NCI-H2081 (cell line): ENCODE measurements at places on chromosomes 2 and 18.

- DNase-seq = no peak
Observed at GRCh38 chr2:240794178-240794721, 25.8 kb downstream of the KIF1A start.

- no peak for DNase-seq
Observed at GRCh38 chr2:6545336-6545735, 320.4 kb downstream of the CMPK2 start.

GRCh38 chr2:100262555-100263320, 59.6 kb downstream of the LONRF2 start:
- DNase-seq = peak; percentile 64

DNA sequence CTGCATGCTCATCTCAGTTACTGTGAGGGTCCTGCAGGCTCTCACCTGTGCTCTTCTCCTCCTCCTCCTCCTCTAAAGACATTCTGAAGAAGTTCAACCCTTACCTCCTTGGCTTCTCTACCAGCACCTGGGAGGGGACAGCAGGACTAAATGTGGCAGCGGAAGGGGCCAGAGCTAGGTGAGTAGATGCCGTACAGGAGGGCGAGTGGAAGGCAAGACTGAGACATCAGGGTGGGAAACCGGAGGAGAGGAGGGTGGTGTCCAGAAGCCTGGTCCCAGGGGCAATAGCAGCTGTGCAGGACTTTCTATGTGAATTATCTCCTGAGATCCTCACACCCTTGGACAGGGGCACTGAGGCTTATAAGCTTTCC, 124.9 kb downstream of the PLB1 start:
- no peak for DNase-seq

- DNase-seq = no peak
Observed at GRCh38 chr2:156489195-156489594, 53.0 kb downstream of the GPD2 start.

DNA sequence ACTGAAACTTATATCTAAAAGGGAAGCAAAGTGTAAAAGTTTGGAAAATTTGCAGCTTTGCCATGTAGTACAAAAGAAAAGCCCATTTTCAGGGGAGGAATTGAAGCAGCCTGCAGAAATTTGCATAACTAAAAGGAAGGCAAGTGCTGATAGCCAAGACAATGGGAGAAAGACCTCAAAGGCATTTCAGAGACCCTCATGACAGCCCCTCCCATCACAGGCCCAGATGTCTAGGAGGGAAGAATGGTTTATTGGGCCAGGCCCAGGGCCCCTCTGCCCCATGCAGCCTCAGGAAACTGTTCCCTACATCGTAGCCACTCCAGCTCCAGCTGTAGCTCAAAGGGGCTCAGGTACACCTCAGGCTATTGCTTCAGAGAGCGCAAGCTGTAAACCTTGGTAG, 14.4 kb upstream of the WDR75 start:
- DNase-seq = no peak

DNA sequence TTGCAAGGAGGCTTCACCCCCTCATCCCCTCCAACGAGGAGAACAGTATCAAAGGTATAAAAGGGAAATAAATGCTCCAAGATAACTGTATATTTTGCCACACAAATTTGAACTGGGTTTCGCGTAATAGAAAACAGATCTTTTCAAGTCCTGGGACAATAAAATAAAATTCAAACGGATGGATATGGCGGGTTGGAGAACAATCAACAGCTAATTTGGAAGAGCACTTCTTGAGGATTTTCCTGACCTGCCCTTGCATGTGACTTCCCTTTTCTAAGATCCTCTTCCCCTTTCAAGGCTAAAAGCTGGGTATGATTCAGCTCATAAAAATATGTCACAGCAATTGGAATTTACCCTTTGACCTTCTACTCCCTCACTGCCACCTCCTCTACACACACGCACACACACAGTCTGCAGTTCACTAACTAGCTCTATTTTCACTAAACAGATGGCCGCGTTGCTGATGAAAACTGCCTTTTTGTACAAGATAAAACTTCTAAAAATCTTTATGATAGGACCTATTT, 386.9 kb downstream of the FIGN start:
- DNase-seq = no peak

DNA sequence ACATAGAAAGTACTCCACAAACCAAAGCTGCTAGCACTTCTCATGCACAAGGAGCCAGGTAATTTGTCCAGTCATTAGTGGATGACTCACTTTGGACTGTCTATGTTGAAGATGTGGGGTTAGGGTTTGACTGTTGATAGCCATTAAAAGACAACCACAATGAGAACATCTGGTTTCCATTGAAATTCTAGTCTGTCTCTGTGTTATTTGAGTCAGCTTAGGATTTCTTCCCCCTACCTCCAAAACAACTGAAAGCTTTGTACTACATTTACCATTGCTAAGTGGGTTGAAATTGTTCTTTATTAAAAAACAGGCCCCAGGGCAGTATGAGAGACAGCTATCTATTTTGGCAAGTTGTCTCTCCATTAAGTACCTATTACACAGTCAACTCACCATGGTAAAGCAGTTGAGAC, 50.2 kb upstream of the ANKRD44 start:
- DNase-seq = no peak

GRCh38 chr2:42100683-42101205, 52.9 kb downstream of the PKDCC start:
- DNase-seq = no peak

DNA sequence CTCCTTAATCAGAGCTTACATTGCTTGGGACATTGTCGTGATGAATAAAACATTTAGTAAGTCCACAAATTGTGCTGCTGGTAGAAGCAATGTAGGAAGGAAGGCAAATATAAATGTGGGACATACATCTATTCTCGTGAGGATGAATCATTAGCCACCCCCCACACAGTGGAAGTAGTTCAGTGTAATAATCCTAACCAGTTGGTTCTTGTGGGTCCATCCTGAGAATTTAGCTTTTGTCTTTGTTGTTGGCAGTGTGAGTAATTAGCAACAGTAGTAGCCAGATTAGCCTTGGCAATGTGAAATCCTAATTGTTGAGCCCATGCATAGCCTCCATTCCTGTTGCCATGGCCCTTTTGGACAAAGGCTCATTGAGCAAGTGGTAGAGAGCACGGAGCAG, 532.1 kb downstream of the FBXO15 start:
- DNase-seq = no peak

- no peak for DNase-seq
Observed at GRCh38 chr2:234490271-234491091, 6.4 kb downstream of the ARL4C start.

GRCh38 chr2:121686218-121686617, 37.0 kb upstream of the CLASP1 start:
- no peak for DNase-seq

DNA sequence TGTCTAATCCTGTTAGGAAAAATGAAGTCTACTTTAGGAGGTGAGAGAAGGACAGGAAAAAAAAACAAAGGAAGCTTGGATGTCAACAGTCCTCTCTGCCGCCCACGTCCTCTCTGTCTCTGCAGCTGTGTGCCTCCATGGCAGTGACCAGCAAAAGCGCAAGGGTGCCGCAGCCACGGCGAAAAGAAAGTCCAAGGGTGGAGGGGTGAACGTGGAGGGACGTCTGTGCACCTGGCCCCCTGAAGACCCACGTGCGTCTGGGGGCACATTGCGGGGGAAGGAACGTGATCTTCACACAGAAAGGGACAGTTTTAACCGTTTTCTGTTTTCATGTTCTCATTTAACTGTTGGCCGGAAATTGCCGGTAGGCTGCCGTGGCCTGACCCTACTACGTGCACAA, 152.7 kb downstream of the MBP start:
- no peak for DNase-seq

- peak; percentile 29 for DNase-seq
Observed at GRCh38 chr2:196431957-196432356, 207.6 kb upstream of the CCDC150 start.

- no peak for DNase-seq
Observed at GRCh38 chr18:413233-413632, 87.3 kb downstream of the COLEC12 start.

DNA sequence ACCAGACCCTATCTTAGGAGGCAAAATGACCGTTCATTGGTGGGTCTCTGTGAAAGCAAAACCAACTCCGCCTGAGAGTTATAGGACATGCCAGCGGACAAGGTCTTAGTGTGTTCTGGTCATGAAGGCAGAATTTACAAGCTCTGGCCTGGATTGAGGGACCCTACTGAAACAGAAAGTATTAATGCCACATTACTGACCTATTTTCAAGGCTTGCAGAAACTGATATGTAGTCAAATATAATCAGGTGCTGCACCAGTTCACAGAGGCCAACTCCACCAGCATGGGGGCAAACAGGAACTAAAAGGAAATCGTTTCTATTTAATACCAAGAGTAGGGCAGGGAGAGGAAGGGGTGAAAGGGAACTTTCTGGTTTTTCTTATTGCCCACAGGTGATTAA, 19.7 kb downstream of the TYMS start:
- no peak for DNase-seq

DNA sequence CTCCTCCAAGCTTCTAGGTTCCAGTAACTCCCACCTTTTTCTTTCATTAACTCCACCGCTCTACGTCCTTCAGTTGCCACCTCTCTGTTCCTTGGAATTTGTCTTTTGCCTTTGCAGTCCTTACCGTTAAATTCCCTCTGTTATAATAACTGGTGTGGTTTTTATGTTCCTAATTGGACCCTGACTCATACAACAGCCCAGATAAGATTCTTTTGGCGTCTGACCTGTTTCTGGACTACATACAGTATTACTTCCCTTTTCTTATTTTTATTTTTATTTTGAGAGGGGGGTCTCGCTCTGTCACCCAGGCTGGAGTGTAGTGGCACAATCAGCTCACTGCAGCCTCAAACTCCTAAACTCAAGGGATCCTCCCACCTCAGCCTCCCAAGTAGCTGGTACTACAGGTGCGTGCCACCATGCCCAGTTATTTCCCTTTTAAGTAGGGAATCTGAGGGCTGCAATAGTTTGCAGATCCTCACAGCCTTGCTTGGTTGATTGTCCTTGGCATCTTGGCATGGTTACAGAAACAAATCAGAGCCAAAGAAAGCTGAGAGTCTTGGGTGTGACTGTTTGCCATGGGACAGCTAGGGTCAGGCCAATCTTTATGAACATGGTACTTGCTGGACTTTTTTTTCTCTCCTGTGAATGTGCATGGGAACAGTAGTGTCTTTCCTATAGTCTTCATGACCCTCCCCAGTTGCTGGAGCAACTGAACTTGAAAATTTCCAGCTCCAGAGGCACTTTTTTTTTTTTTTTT, 22.0 kb downstream of the TCF23 start:
- DNase-seq = no peak

DNA sequence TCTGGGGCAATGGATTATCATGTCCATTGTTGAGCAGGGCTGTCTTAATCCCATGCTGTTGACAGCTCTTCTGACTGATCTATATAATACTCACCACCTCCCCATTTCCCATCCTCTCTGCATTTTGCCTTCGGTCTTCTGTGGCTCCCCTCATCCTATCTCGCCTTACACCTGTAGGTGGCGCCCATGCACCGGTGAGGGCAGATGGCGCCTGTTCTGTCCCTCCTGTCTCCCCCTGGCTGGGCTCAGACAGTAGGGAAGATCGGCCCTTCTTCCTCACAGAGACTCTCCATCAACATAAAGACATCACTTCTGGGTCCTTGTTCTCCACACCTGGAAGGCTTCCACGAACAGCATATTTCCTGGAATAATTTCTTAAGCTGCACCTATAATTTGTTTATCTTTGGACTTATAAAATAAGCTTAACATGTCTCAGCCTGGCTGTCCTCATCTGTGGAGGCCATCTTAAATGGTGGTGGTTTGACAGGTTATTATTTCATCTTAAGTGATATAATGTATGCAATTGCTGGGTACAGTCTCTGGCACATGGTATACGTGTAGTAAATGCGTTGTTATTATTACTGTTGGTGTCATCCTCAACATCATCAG, 10.9 kb upstream of the CDH20 start:
- DNase-seq = peak; percentile 67

GRCh38 chr2:45833301-45833967, 182.0 kb downstream of the PRKCE start:
- DNase-seq = no peak

DNA sequence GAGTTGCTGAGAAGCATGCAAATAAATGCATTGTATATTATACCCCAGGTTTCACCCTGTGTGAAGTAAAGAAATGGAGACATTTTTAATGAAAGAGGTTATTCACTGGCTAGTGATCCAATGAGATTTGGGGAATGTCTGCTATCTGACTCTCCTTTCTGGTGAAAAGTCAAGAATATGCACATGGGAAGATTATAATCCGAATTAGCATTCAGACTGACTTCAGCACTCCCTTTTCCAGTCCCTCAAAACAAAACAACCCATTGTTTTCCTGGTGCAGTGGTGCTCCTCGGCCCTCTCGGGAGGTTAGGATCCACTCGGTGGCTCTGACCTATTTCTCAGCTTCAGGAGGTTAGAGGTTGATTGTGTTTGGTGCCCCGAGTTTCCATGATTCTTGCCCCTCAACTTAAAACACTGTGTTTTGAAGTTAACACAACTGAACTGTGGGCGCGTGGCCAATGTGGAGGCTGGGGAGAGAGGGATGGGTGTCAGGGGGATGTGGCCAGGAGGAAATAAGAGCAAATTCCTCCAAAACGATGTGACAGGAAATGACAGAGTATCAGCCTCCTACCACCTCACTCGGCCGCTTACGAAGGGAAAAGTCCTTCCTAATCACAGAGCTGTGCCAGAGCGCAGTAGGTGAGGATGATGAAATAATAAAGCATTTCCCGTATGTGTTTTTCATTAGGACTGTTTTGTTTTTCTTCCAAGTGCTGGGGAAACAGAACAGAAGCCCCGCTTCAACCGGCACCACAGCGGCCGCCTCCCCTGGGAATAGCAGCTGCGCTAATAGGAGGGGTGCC, 440.1 kb downstream of the MTX2 start:
- no peak for DNase-seq

GRCh38 chr2:196823750-196824522, 14.8 kb upstream of the C2orf66 start:
- DNase-seq = no peak

- DNase-seq = no peak
Observed at GRCh38 chr2:138515092-138515491, 13.5 kb downstream of the SPOPL start.

DNA sequence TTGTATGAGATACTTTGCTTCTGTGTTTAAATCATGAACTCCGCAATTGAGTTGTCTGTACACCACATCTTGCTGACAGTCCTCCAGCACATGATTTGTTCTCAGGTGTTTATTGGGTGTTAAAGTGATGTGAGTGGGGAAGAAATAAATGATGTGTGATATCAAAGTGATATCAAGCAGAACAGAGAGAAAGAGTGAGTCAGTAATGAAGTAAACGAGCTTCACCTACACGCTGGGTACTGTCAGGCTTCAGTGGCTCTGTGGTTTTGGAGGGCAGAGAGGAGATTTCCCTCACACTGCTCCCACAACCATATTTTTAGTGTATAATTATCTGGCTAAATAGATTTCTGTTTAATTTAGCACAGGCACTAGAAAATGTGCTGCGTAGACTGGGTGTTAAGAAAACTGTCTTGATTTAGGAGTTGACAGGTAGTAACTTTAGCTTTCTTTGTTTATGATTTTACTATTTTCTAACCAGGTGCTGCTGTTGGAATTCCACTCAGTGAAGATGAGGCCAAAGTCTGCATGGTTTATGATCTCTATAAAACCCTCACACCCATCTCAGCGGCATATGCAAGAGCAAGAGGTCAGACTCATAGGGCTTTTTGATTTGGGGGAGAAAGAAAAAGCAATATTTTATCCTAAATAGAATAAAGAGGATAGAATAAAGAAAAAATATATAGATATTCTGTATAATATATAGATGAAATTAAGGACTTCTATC, 21.2 kb downstream of the ATIC start:
- DNase-seq = no peak

GRCh38 chr2:64786343-64787018, 132.8 kb upstream of the SERTAD2 start:
- no peak for DNase-seq
